Stimulated activated CD4-positive, alpha-beta T cell treated with anti-CD3 and anti-CD28 coated beads, Interleukin-4, amount 100 ng/mL, for 1 hour (primary cell): ENCODE measurements at places on chromosomes 12 and 14.

DNA sequence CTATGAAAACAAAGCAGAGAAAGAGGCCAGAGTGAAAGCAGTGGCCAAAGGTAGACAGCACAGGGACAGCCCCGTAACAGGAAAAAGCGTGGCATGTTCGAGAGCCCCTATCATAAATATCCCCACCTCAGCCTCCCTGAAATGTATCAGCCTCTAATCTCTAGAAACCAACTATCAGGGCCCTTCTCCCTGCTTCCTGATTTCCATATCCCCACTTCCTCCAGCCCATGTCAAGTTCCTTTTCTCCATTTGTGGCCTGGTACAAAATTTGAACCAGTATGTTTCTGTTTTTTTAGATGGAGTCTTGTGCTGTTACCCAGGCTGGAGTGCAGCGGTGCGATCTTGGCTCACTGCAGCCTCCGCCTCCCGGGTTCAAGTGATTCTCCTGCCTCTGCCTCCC, 16.9 kb downstream of the DEPDC4 start:
- no peak for DNase-seq

GRCh38 chr14:61742371-61742770, 19.8 kb upstream of the SNAPC1 start:
- DNase-seq = no peak

DNA sequence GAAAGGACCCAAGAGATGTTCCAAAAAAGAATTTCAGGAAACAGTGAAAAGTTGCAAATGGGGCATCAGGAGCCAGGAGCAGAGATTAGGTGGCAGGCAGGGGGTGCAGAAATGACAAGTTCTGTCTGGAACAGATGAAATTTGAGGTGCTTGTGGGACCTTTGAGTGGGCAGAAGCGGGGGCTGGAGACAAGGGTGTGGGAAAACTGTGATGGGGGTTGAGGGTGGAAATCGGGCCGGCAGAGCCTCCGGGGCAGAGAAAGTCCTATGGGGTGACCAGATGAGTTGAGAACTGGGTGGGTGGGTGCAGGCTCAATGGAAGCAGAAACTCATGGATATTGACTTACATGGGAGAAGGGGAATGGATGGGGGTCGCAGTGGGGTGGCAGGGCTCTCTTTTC, 1.6 kb upstream of the NR4A1 start:
- DNase-seq = no peak

GRCh38 chr14:23435543-23436326, at the start of gene MYH7:
MYH7 (minus strand) TSS chr14:23435660; CDS start chr14:23433732, 1,928 bp downstream.
- no peak for DNase-seq

DNA sequence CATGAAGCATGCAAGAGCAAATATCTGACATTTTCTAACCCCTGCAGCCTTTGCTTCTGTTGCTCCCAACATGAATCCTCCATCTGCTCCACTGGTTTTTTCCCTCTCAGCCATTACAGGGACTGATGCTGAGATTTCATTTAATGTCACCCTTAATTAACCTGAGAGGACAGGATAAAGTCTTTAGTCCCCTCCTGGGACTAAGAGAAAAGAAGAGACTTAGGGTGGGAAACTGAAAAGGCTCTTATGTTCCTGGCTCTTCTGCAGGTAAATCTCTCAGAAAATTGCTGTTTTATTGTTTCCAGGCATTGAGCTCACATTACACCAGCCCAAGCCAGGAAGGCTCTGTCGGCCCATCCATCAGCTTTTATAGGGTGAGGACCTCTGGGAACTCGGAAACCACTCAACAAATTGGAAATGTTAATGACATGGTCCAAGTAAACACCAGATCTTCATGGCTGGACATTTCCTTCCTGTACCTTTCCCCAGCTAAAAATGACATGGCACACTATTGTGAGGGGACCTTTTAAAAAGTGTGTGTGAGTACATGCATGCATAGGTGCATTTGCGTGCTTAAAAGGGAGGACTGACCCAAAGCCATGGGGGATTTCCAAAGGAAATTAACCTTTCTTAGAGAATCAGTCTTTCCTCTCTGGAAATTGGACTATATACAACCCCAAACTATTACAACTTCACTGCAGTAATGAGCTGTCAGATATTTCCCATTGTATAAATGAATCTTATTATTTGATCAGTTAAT, 408.1 kb upstream of the TMTC1 start:
- no peak for DNase-seq

DNA sequence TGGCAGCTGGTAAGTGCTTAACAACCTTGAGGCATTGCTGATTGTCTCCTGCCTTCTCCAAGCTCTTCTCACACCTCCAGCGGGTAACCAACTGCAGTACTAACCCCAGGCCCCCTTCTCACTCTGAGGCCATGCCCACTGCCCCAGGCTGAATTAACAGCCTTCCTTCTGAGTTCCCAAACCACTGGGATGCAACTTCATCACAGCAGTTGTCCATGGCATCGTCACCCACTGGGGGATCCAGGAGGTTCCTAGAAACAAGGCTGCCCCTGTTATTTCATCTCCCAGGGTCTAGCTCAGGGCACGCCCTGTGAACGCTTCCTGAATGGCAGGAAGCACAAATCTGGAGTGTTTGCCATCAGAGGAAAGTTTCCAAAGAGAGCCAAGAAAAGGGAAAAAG, 58.0 kb downstream of the SYNE3 start:
- DNase-seq = no peak

DNA sequence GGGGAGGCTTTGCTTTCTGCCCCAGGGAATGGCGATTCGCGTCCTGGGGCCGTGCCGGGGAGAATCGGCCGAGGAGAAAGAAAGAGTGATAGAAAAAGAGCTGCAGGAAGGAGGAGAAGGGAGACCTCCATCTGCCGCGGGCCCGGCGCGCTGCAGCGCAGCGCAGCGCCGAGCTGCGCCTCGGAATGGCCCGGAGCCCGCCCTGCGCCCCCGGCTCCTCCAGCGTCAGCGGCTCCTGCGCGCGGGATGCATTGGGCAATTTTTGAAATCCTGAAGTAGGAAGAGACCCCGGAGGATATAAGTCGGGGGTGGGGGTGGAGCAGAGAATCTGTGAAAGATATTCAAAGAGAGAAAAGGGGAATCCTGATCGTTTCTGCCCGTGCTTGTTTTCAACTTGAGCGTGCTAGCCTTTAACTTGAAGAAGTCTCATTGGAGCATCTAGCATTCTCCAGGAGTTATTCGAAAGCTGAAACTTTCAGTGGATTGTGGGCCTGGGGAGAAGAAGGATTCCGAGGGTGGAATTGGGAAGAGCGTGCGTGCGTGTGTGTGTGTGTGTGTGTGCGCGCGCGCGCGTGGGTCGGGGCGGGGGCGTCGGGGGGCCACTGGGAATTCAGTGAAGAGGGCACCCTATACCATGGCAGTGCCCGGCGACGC, 441 bp downstream of the PDE3A start:
- DNase-seq = no peak

- DNase-seq = no peak
Measured at GRCh38 chr12:1591034-1591433, 3.3 kb downstream of the FBXL14 start.

DNA sequence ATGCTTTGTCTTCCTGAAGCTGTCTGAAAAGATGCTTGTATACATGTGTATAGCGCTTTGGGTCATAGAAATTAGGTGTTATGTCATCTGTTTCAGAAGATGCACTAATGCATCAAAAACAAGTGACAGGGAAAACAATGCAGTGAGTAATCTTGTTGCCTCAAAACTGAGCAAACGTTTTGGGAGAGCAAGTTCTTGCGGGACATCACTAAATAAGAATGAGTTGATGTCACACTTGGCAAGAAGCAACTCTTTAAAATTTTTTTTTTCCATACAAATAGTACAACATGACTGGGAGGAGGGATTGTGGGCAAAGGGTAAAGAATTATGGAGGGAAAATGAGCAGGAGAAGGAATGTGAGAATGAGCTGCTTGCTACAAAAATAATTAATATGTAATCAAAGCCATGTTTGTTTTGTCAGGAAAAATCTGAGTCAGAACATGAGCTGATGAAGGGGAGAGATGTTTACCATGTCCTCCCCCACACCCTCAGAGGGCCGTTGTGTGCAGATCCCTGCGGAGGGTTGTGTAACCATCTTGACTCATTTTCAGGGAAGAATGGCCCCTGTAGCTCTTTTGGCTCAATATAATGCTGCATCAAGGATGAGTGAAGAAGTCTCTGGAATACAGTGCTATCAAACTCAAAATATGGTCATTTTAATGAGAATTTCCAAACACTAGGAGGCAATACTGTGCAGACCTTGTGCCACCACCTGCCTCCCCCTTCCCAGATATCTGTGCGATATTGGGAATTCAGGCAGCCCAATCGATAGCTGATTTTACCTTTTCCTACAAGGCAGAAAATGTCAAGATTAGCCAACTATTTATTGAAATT, 41.4 kb downstream of the BORCS5 start:
- no peak for DNase-seq
